ENCODE measurements at places on chromosomes 4 and X.

DNA sequence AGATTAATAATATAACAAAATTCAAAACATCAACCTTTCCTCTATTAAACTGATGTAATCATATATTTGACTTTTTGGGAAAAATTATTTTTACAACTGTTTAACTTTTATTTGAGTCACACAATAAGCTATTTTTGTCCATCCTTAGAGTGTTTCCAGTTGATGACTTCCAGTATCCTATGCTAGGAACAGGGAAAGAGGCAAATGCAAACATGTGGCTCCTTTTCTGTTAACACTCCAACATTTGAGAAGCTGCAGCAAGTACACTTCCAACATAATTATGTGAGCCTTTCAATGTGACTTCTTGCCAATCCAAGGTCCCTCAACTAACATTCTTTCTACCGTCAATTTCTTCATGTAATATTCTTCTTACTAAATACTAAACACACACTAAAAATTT is 117.7 kb downstream of the PPA2 start:
- no peak for DNase-seq

GRCh38 chrX:13110433-13111324 is 66.3 kb upstream of the FAM9C start:
- DNase-seq, result no peak

DNA sequence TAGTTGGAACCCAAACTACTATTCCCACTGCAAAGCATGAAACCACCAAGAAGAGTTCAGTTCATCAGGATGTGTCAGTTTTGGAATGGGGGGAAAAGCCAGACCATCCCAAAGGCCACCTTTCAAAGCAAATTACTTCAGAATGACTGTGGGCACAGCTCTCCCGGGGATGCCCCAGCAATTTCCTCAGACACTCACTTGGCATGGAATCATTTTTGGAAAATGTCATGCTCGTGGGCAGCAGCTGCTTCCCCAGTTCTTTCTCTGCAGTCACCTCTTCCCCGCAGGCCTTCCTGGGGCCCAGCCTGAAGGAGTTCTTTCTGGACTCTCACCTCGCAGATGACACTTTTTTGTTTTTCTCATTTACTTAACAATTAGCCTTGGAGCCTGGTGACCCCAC is 350.3 kb downstream of the NR3C2 start:
- no peak for DNase-seq

DNA sequence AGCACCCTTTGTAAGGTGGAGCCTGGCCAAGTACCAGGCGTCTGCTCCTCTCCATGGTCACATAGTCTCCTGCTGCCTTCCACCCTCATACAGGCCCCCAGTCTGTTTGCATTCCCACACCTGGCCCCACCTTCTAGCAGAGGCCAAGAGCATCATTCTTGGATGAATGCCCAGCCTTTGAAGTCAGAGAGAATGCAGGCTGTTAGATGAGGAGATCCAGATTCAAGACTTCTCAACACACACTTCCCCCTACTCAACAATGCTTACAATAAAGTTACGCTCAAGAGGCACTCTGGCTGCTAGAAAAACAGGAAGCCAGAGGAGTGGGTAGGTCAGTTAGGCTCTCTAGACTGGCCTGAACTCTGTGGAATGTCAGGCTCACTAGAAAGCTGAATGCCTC is 43.3 kb downstream of the SHROOM4 start:
- no peak for DNase-seq

- DNase-seq, result no peak
Observed at GRCh38 chrX:133402830-133403625, 12.3 kb downstream of the GPC4 start.

DNA sequence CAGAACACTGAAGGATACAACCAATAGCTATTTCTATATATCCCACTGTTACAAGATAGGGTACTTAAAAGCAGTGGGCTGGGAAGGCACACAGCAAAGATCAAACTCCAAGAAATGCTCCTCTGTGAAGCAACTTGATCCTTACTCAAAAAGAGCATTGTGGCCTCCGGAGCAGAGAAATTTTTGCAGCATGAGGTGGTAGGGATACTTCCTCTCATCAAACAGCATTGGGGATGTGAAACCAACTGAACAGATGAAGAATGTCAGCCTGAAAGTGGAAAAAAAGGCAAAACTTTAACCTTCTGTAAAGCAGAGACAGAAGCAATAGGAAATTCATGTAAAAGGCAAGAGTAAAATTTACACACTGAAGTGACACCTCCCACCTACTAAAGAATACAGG is 92.2 kb downstream of the HUWE1 start:
- no peak for DNase-seq

DNA sequence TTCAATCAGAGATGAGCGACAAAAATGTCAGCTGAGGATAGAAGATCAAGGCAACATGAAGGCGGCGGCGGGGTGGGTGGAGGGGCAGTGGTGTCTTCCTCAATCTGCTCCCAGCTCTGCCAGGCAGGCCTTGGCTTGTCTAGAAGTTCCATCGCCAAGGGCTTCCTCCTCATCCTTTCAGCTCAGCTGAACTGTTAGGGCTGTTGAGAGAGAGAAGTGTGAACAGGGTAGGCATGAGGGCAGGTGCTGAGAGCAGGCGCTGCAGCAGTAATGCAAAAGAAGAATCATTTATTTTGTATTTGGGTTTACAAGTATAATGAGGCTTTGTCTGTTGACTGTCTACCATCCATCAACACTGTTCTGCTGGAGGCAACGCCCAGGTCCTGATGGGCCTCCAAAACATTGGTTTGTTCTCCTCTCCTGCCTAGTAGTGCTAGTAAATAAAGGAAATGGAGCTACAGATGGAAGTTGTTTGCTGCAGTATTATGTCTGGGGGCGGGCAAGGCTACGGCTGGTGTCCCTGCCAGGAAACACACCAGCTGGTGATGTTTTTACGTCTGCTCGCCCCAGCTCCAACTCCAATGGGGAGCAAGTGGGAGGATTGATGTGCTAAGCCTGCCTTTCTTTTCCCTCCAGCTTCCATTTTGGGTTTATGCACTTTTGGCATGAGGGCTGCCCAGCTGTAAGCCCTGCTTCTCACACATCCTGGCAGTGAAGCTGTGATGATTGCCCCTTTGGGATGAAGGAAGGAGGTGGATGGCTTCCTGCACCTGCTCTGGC is 139.4 kb upstream of the BOD1L1 start:
- DNase-seq, result no peak

DNA sequence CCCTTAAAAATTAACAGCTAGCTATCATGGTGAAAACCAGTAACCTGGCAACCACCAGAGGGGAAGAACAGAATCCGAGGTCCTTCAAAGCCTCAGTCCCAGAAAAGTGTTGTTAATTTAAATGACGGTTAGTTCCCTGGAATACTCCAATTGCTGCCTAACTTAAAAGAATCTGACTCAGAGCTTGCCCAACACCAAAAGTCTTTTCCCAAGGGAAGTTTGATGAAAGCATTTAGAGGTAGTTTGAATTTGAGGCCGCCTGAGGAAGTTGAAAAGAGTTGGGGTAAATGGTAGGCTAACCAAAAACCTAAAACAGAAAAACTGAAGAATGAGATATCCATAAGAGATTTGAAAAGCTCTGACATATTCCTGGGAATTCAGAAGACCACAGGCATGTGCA is 46.6 kb downstream of the IL13RA2 start:
- DNase-seq, result no peak

GRCh38 chrX:149398027-149398426 is 107.1 kb downstream of the IDS start:
- no peak for DNase-seq

- no peak for DNase-seq
Observed at GRCh38 chr4:1099270-1099669, 14.1 kb downstream of the RNF212 start.

DNA sequence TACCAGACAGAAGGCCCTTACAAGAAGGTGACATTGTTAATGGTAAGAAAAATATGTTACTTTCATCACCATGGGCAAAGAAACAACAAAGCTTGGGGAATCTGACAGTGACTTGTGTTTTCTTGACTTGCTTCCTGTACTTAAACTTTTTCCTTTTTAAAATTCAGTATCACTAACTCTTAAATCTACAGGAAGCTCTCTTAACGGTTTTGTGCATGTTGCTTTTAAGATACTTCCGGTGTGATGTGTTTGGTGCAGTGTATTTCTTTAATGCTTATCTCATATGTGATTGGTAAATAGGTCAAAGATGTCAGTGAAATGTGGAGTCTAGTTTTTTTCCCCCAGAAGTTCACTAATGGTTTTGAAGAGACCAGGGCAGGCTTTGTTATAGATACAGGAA is 45.2 kb downstream of the ADH5 start:
- DNase-seq, result no peak

- DNase-seq, result no peak
Observed at GRCh38 chrX:48785186-48785539, 1.2 kb upstream of the GATA1 start.

GRCh38 chr4:145177511-145177905 is 2.9 kb downstream of the OTUD4 start:
- no peak for DNase-seq

GRCh38 chr4:106569146-106570031 is 200.8 kb upstream of the GIMD1 start:
- DNase-seq, result no peak

- no peak for DNase-seq
Observed at GRCh38 chr4:89161841-89162240, 50.5 kb downstream of the TIGD2 start.

Measured in endothelial cell (in vitro differentiated cells).